Lower leg skin (tissue), 4 donors: ENCODE measurements at places on chromosomes 7 and 10.

GRCh38 chr10:129742742-129743550, 221.1 kb downstream of the EBF3 start:
- peak; percentile 78 for DNase-seq

DNA sequence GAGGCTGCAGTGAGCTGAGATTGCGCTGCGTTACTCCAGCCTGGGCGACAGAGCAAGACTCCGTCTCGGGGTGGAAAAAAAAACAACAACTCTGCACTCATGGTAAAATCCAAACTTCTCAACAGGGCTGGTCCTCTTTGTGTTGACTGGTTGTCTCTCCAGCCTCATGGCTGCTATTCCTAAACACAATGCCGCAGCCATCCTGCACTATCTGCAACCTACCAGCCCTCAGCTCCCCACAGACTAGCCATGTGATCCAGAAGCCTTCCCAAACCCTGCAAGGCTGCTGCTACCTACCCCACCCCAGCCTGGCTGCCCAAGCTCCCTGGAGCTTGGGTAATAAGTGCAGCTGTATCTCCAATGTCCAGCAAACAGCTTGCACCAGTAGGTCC, 11.7 kb downstream of the ZYX start:
- DNase-seq, result peak; percentile 82

DNA sequence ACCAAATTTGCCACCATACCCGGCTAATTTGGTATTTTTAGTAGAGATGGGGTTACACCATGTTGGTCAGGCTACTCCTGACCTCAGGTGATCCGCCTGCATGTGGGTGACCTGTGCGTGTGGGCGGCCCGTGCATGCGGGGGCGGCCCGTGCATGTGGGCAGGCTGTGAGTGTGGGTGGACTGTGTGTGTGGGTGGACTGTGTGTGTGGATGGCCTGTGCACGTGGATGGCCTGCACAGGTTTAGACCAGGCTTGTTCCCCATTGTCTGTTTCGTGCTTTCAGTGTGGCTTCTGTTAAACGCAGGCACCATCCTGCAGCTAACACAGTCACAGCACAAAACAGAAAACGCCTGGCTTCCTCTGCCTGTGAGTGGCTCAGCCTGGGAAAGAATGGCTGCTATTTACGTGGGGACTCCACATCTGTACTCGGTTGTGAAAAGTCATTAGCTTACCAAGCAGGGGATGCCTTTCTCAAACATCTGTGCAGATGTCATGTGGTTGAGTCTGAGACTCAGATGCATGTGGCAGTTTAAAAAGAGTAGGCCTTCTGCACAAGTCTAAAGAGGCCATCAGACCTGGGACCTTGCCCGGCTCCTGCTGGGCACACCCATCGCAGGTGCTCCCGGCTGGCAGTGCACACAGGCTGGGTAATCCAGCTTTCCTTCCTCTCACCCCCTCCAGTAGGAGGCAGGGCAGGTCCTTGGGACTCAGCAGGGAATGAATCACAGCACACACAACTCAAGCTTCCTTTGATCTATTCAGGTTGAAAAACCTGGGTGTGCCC, 91.6 kb downstream of the COBL start:
- DNase-seq, result peak; percentile 85

GRCh38 chr7:38731215-38731614, 100.0 kb upstream of the AMPH start:
- DNase-seq, result no peak

GRCh38 chr7:79552463-79552862, 99.0 kb upstream of the MAGI2 start:
- no peak for DNase-seq

GRCh38 chr7:96499532-96499931, 177.6 kb upstream of the SLC25A13 start:
- no peak for DNase-seq
